ENCODE measurements at places on chromosomes 16 and 17.

DNA sequence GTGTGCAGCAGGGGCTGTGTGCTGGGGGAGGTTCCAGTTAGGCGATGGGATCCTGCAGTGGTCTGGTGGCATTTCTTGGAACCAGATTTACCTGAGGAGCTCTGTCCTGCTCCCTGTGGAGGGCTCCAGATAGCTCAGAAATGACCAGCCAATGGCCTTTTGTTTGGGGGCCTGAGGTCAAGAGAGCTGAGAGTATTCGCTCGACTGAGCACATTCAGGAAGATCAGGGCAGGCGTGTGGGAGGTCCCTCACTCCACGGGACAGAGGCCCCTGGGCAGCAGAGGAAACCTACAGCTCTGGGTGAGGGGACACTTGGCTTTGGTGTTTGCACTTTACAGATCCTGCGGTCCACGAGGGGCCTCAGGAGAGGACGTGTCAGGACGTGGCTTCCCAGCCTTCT lies 18.2 kb downstream of the DEF8 start:
- DNase-seq, result no peak

DNA sequence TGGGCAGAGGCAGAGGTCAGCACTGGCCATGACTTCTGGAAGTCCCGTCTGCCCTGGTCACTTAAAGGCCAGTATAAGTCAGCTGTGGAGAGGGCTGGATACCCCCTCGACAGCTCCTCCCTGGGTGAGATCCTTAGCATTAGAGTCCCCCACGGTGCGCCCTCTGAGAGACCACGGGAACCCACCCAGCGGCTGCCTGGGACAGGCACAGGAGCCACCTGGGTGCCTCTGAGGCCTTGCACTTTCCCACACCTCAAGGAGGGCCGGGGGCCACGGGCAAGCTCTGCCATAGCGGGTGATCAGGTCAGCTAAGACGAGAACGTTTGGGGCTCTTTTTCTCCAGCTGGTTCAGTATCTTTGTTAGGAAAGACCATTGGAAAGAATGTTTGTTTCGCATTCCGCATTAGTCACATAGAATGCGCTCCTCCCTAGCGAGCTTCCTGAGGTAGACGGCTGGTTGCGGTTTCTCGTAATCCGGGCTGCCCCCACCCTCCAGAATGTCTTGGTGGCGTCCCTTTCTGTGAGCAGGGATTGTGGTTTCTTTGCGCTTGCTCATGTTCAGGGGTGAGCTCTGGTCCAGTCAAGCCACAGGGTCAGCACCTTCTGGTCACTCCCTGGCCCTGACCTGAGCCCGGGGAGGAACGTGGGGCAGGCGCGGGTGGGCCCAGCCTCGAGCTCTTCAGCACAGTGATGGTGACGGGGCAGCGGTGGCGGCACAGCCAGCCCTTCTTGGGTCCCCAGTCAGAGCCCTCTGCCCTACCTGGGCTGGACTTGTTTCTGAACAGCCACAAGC lies 25.2 kb downstream of the NME3 start:
- no peak for DNase-seq

DNA sequence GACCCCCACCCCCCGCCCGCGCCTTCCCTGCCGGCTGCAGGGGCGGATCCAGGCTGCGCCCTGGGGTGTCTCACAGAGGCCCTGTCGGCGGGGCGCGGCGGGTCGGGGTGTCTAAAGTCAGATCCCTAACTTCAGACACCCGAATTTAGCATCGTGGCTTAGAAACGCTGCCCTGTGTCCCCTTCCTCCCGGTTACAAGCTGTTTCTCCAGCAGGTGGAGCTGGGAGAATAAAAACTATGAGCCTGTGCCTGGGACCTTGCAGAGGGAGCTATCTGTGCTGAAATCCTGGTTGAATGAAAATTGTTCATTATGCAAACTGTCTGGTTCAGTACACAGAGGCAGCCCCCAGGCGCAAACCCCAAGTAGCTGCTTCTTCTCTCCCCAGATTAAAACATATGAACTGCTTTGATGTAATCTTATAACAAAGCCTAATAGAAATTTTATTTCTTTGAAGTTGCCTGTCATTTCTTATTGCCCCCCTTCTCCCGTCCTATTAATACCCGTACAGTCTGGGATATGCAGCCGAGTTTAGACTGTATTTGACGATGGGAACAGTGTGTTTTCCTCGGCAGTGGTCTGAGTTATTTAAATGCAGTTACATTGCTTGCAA lies 79.0 kb downstream of the RPA1 start:
- DNase-seq, result no peak

- no peak for DNase-seq
Measured at GRCh38 chr17:69907132-69907847, 167.7 kb upstream of the KCNJ16 start.

DNA sequence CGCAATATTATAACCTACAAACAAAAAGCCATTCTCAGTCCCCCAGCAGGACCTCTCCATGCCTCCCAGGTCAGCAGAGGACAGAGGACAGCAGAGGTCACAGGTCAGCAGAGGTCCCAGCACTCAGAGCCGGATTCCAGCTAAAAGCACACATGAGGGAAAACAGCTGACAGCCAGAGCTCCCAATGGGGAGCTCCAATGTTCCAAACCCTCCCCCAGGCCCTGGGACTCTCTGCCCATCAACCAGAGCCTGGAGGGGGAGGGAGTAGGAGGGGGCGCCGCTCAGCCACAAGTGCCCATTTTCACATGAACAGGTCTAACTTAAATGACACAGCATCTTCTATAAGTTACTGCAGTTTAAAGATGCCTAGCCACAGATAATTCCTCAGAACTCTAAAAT lies 77.5 kb downstream of the ANKRD11 start:
- no peak for DNase-seq

DNA sequence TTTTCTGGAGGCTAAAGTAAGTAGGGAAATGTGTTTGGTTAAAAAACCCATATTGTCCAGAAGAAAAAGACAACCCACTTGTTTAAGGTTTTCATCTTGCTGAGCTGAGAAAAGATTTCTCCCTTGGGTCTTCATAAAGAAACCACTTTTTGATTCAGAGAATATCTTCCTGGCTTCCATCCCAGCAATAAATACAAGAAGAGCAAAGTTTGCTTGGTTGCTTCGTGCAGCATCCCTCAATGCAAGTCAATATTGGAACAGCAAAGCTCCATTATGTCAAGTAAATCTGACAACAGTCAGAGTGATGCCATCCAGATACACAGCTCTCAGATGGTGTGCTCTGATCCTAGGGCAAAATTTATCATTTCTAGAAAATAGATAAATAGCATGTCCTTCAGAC lies 118.9 kb upstream of the PIRT start:
- DNase-seq, result no peak

- no peak for DNase-seq
Measured at GRCh38 chr17:40190197-40191021, 13.1 kb downstream of the RAPGEFL1 start.

DNA sequence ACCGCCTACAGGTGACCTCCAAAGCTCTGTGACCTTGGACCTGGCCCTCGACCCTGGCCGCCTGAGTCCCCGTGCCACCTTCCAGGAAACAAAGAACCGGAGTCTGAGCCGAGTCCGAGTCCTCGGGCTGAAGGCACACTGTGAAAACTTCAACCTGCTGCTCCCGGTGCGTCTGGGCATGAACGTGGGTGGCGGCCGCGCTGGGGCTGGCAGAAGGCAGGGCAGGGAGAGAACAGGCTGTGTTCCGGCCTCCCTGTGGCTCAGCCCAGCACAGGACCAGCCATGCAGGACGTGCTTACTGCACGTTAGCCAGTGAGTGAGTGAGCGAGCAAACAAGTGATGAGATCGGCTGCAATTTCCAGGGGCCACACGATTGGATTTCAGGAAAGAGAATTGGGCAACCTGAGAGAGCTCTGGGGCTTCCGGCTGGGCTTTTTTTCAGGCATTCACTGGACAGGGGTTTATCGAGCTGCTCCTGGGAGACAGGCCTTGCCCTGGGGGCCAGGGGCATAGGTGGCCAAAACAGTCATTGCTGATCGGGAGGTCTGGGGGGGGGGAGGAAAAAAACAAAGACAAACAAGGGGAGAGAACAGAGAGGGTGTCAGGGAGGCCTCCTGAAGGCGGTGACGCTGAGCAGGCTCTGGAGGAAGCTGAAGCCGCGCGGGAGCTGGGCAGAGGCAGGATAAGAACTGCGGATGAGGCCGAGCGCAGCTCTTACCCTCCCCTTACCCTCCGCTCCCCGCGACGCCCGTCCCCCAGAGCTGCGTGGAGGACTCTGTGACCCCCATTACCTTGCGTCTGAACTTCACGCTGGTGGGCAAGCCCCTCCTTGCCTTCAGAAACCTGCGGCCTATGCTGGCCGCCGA lies 16.9 kb downstream of the ITGAX start:
- no peak for DNase-seq

DNA sequence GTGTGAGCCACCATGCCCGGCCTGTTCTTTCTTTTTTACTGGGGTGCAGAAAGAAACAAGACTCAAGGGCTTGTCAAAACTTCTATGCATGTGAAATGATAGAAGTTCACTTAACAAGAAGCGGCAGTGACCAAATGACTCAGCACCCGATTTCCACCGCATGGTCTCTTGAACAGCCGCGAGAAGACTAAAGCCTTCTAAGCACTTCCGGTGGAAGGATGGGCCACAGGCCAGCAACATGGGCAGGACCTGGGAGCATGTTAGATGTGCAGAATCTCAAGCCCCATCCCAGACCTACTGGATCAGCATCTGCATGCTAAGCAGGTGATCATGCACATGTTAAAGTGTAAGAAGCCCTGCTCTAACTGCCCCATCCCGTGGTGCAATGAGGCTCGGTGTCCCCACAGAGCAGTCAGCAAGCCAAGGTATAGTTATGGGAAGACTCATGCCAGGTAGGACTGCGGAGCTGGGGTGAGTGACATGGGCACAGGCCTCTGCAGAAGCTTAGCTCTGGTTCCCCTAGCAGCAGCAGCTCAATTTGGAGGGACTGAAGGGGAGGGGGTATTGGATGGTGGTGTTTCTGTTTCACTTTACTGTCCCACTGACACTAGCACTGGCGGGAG lies 88.5 kb upstream of the HNF1B start:
- no peak for DNase-seq

- DNase-seq, result no peak
Measured at GRCh38 chr17:43745541-43745940, 13.1 kb downstream of the SOST start.

GRCh38 chr16:57623251-57624043 lies 5.0 kb upstream of the ADGRG1 start:
- no peak for DNase-seq

DNA sequence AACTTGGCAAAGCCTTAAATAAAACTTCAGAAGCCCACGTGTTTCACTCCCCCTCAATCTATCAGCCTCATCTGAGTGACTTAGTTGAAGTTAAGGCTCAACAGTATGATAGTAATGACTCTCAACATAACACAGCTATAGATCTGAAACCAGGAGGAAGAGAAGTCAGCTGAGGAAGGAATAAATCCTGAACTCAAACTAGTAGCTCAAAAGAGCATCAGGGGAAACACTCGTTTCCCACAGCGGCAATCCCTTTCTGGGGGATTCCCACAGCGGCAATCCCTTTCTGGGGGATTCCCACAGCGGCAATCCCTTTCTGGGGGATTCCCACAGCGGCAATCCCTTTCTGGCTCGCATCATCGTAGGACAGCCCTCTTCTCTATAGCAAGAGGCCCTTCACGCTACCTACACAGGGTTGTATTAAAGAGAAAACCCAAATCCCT lies 56.8 kb downstream of the ZZEF1 start:
- no peak for DNase-seq

- no peak for DNase-seq
Measured at GRCh38 chr17:70307430-70308225, 138.3 kb downstream of the KCNJ2 start.

All from KG1 (cell line).